Skeletal muscle cell (primary cell): ENCODE measurements at places on chromosomes 5 and 9.

DNA sequence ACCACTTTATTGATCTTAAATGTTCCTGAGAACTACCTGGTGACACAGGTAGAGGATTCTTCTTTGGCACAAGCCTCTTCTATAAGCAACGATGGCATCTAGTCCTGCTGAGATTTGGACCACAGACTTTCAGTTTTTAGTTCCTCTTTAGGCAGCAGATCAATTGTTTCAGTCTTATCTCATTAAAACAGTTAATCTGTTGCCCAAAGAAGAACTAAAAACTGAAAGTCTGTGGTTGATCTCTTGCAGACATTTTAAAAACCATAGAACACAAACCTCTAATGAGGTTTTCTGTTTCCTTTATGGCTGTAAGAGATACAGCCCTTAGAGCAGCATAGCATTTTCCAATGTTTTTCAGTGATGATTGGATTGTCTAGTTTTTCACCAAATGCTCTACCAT, 480.9 kb downstream of the MTRR start:
- no peak for DNase-seq

- no peak for DNase-seq
Measured at GRCh38 chr5:157485811-157486210, 25.8 kb downstream of the NIPAL4 start.

- no peak for DNase-seq
Measured at GRCh38 chr5:953535-954449, 54.8 kb upstream of the NKD2 start.

GRCh38 chr9:106717686-106718085, 145.3 kb upstream of the ZNF462 start:
- DNase-seq = no peak

DNA sequence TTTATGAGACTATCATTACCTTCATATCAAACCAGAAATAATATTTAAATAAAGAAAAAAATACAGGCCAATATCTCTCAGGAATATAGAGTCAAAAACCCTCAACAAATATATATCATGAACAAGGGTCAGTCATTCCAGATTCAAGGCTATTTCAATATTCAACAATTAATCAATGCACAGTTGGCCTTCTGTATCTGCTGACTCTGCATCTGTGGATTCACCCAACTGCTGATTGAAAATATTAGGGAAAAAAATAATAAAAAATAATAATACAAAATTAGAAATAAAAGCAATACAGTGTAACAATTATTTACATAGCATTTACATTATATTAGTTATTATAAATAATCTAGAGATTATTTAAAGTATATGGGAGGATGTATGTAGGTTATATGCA, 1114.0 kb downstream of the CDH12 start:
- no peak for DNase-seq

GRCh38 chr9:87766697-87767096, 40.8 kb downstream of the CTSL start:
- no peak for DNase-seq

- no peak for DNase-seq
Measured at GRCh38 chr5:27015758-27016157, 22.6 kb downstream of the CDH9 start.

DNA sequence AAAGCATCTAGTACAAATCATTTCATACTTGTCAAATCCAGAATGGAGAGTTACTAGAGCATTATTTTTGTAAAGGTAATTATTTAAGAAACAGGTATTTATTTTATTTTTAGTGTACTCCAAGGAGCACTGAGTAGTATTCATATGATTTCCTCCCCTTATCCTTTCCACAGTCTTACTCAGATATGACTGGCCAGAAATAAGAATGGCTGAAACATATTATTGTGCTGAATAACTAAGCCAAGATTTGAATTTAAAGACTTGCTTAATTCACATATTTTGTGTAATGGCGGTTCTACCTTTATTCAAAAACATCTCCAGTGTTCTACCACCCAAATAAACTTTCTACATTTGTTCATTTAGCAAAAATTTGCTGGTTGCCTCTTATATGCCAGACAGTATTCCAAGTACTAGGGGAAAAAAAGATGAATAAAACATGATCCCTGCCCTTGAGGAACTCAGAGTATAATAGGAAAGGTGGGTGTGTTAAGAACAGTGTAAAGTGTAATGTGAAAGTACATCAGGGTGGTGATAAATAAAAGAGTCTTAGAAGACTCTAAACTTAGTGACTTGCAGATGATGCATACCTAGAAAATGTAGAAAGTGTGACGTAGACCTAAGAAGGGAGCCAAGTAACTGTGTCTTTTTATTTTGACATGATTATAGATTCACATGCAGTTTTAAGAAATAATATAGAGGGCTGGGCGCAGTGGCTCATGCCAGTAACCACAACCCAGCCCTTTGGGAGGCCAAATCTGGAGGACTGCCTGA, 110.4 kb upstream of the GRHPR start:
- DNase-seq = no peak

DNA sequence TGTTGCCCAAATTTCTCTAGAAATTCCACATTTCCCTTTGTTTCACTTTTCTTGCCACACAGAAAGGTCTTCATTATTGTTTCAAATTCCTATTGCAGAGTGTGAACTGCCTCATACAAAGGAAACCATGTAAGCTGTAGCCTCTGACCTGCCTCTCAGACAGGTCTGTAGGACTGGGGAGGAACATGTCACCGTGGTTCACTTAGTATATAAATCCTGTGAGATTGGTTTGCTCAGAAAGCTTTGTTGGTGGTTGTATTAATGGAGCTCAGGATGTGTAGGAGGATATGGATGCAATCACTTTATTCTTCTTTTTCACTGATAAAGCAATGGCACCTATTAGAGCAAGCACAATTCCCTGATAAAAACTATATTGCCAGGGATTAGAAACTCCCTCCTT, 4.2 kb downstream of the SGCD start:
- DNase-seq = no peak

DNA sequence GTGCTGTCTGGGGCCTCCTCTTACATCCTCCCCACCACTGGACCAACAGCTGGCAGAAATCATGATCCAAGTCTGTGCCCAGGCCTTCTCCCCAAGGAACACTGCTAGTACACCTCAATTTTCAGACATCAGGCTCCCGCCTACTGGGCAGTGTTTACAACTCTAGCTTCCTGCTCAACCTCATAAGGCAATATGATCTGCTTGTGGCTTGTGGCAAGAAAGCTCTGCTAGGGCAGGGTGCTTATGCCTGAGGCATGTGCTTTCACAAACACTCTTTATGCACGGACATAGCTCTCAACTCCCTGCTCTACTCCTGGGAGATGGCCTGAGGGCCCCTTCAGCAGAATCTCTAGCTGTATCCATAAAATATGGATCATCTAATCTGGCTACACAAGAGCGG, 32.5 kb downstream of the SH3TC2 start:
- DNase-seq = peak; percentile 72

DNA sequence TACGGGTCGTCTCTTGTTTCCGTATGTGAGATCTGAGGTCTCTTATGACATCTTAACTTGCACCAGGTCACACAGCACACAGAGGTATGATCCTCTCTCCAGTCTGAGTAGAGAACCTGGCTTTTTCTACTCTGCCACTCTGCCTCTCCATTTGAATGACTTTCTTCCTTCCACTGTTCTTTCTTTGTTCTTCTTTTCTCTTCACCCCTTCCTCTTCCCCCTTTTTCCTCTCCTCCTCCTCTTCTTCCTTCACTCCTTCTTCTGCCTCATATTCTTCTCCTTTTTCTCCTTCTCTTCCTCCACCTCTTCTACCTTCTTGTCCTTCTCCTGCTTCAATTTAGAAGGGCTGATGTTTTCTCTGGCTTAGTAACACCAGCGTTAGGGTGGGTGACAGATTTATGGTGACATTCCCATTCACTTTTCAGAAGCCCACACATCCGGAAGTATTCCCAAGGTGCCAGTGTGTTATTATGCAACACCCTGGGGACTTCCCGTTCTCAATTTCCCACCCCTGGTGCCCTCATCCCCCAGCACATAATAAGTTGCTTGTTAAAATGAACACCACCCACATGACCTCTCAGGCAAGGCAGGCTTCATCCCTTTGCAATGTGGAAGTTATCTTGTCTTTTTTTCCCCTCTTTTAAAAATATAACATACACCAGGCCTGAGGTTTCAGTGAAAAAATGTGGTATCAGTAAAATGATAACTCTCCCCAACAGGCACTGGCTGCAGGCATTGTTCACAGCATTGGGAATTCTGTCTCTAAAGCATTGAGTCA, 122.0 kb downstream of the PAPPA start:
- DNase-seq = no peak

DNA sequence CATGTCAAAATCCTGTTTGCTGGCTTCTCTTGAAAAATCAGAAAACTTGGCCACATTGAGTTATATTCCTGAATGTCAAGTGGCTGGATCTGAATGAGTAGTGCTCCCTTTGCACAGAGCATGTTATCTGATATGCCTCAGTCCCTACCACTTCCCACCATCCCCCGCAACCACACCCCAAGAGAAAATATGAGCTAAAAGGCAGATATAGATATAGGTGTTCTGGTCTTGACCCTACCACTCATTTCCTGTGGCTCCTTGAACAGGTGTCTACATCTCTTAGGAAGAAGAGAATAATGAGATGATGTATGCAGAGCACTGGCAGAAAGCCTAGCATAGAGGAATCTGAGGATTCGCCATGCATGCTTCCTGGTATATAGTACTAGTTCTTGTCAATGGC, 6.6 kb upstream of the CYSTM1 start:
- no peak for DNase-seq

GRCh38 chr5:97019435-97020117, 83.7 kb downstream of the LNPEP start:
- DNase-seq = no peak

DNA sequence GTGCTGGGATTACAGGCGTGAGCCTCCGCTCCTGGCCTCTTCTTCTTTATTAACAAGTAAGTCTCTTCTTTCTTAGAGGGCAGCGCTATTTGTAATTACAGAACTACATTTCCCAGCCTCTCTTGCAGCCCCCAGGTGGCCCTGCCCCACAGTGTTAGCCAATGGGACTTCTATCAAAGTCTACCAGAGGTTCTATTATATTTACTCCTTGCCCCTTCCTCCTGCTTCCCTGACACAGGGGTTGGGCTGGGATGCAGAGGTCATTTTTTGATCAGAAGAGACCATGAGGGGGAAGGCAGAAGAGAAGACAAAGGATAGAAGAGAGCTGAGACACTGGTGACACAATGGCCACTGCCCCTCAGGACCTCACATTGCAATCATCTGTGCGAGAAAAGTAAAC, 224.2 kb downstream of the SYK start:
- DNase-seq = no peak

- no peak for DNase-seq
Measured at GRCh38 chr9:131578731-131579504, 33.6 kb downstream of the PRRT1B start.

DNA sequence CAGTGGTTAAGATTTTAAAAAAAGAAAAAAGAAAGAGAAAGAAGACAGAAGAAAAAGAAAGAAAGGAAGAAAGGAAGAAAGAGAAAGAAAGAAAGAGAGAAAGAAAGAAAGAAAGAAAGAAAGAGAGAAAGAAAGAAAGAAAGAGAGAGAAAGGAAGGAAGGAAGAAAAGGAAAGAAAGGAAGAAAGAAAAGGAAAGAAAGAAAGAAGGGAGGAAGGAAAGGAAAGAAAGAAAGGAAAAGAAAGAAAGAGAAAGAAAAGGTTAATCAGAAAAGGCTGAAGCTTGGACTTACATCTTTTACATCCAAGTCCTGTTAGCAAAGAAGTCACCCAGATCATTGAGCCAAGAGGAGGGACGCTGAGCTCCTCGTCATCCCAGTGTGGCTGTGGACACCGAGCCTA, 70.0 kb downstream of the IRX2 start:
- DNase-seq = no peak

- no peak for DNase-seq
Measured at GRCh38 chr5:624951-625230, 12.8 kb downstream of the CEP72 start.

- DNase-seq = no peak
Measured at GRCh38 chr5:68421485-68422220, 206.1 kb downstream of the PIK3R1 start.

- DNase-seq = peak; percentile 70
Measured at GRCh38 chr5:33997331-33997983, 10.4 kb downstream of the AMACR start.
